ENCODE measurements at places on chromosomes 5 and 9. TPM values are rescaled to one million over a fixed set of nuclear protein-coding genes. Genes with fewer than 3 reads are reported as not detected.

Gene PCDHGA11
- total RNA-seq = 2.5 TPM

Gene HTR1A
- total RNA-seq = not detected

Gene CDK9
- 55.6 TPM for total RNA-seq

Gene LEAP2
- total RNA-seq = 0.43 TPM

Gene CLIC3
- 14.3 TPM for total RNA-seq

Gene CCDC192
- not detected for total RNA-seq

Gene RLN2
- total RNA-seq = not detected

Gene DBH
- not detected for total RNA-seq

Gene F12
- total RNA-seq = 0.63 TPM

Gene FCN2
- not detected for total RNA-seq

Gene PCDHGA1
- total RNA-seq = 1.1 TPM
